ENCODE measurements at places on chromosomes 2 and 18.

DNA sequence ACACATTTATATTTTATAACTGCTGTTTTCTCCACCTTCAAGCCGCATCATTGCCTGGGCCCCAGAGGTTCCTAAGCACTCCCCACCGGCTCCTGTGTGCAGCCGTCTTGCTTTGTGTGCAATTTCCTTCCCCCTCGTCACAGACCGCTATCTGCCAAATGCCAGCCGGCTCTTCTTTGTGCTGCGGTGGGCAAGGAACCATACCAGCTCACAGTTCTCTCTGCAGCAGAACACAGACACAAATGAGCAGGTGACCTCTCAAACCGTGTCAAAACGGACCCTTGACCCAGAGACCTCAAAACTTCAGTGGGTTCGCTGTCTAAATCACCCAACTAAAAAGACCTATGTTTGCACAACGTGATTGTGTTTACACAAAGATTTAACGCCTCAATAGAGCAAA, 58.2 kb downstream of the KLF7 start:
- no peak for DNase-seq

DNA sequence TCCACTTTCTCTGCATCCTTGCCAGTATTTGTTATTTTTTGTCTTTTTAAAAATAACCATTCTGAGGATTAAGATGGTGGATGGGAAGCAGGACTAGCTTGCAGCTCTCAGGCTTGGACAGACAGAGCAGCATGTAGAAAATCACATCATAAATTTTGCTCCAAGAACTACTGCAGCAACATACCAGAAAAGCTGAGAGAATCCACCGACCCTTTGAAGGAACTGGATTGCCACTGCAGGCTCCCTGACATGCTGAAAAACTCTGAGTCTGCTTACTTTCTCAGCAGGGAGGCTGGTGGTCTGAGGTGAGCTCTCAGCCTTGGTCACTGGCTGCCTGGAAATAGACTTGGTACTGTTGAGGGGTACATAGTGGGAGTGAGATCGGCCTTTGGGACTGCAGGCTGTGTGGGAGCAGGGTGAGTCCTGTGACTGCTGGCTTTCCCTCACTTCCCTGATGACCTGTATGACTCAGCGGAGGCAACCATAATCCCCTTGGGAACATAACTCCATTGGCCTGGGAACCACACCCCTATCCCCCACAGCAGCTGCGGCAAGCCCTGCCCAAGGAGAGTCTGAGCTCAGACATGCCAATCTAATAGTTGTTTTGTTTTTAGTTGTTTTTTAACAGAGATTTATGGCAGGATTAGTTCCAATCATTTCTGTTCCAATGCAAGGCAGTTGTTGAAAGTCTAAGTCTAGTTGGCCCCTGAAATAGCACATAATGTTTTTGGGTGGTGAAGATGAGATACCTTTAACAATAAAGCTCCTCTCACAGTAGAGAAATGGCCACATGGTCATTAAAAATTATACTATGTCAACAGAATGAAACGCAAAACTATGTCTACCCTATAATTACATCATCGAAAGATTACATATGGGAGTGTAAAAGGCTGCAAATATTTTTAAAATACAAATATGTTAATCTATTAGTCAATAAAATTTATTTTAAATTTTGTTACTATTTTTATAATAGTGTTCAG, 414.2 kb upstream of the CHAC2 start:
- peak; percentile 64 for DNase-seq

DNA sequence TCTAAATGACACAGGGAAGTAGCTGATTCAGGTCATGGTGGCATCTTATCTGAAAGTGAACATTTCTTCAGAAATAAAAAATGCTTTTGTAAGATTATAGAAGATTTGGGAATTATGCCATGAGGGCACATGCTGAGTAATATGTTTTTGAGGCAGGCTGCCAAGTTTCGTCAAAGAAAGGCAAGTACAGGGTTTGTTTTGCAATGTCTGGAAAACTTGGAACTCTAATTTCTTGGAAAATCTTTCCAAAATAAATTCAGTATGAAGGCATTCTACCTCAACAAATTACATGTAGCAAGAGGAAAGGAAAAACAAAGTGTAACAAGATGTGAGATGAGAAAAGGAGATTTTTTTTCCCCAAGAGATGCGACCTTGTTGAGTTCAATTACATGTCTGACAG, 167.7 kb downstream of the PLCL1 start:
- peak; percentile 97 for DNase-seq

GRCh38 chr2:158741625-158742024, 53.5 kb upstream of the DAPL1 start:
- no peak for DNase-seq

DNA sequence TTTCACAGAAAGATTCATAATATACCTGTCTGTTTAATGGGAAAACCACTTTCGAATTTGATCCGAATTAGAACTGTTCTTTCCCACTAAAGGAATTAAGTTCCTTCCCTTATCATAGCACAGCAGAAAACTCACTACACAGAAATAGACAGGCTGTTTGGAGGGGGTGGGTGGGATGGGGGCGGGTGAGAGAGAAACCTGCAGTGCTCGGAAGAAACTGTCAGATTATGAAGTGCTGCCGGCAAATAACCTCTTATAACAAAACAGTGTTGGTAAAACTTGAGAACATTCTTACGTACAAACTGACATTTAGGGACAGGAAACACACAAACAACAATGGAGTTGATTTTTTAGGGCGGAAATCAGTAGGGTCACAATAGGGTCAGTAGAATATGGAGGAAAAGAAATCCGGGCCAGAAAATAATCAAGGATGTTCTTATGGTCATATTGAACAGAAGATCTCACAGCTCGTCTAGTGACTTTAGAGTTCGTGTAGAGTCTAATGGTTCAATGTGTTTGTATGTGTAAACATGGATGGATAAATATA, 756.0 kb upstream of the LRATD1 start:
- DNase-seq = no peak

GRCh38 chr2:110847651-110848050, 115.3 kb downstream of the ACOXL start:
- DNase-seq = no peak

- DNase-seq = no peak
These were observed 3.7 kb upstream of the IL1RN start for GRCh38 chr2:113123726-113124125.

GRCh38 chr18:48229552-48229981, 179.6 kb downstream of the ZBTB7C start:
- DNase-seq = no peak

GRCh38 chr2:25187729-25188350, 19.5 kb upstream of the POMC start:
- DNase-seq = no peak

- DNase-seq = peak; percentile 65
These were observed 3.4 kb upstream of the CKAP2L start for GRCh38 chr2:112767693-112768330.

DNA sequence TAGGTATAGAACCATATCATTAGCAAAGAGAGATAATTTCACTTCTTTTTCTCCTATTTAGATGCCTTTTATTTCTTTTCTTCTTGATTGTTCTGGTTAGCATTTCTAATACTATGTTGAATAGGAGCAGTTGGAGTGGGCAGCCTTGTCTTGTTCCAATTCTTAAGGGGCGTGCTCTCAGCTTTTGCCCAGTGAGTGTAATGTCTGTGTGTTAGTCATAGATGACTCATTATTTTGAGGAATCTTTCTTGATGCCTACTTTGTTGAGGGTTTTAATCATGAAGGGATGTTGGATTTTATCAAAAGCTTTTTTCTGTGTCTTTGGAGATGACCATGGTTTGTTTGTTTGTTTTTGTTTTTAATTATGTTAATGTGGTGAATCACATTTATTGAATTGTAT, 1453.1 kb upstream of the SLC39A10 start:
- no peak for DNase-seq

- no peak for DNase-seq
These were observed 160.5 kb downstream of the GALNT13 start for GRCh38 chr2:154032220-154032619.

GRCh38 chr18:69109686-69110085, 291.0 kb upstream of the DOK6 start:
- peak; percentile 50 for DNase-seq

DNA sequence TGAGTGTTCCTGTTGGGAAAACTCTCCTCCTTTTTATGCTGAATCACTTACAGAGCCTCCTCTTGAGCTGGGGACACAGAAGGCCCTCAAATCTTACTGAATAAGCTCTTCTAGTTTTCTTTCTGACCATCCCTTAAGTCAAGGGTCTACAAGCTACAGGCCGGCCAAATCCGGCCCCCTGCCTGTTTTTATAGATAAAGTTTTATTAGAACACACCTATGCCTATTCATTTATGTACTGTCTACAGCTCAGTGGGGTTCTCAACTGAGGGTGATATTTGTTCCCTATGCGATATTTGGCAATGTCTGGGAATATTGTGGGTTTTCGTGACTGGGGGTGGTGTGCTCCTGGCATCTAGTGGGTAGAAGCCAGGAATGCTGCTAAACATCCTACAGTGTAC, 14.0 kb downstream of the CDC42EP3 start:
- DNase-seq = no peak

GRCh38 chr2:146544701-146545100, 1300.1 kb upstream of the ACVR2A start:
- no peak for DNase-seq

DNA sequence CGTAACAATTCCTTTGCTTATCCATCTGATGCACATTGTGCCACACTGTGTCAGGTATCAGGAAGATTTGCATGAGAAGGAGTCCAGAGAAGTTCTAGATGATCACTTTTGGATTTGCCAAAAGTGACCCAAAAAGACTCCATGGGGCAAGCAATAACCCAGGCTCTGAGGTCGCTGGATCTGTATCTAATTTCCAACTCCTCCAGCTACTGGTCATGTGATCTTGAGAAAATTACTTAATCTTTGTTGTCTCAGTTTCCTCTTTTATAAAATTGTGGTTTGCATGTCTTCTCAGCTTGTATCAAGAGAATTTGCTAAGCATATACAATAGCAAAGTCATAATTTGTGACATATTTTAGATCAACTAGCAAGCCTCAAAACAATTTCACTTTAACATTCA, 61.3 kb upstream of the ITGA4 start:
- no peak for DNase-seq
